T-helper 1 cell (primary cell): ENCODE measurements at places on chromosomes 5 and 9.

GRCh38 chr9:71758785-71759184 lies 9.5 kb downstream of the CEMIP2 start:
- peak; percentile 43 for DNase-seq

- DNase-seq = no peak
These were observed 42.4 kb upstream of the ZBED3 start for GRCh38 chr5:77129391-77129990.

GRCh38 chr5:113897748-113898147 lies 384.3 kb downstream of the YTHDC2 start:
- no peak for DNase-seq

- no peak for DNase-seq
These were observed 838.4 kb upstream of the NUDT12 start for GRCh38 chr5:104400941-104401340.

DNA sequence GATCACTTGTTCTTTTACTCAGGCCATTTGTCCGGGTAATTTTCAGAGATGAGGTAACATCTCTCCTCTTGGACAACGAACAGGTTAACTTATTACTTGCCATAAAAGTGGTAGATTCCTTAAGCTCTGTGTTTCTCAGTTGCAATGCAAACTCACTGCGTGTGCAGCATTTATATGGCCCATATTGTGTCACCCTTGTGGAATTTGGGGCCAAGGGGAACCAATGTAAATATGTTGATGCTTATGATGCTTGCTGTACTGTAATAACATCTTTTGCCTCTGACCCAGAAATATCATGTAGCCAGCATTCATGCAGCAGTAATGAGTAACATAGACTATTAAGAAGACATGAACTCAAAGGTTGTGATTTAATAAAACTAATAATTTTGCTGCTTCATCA lies 175.8 kb downstream of the ADAMTS6 start:
- DNase-seq = no peak

DNA sequence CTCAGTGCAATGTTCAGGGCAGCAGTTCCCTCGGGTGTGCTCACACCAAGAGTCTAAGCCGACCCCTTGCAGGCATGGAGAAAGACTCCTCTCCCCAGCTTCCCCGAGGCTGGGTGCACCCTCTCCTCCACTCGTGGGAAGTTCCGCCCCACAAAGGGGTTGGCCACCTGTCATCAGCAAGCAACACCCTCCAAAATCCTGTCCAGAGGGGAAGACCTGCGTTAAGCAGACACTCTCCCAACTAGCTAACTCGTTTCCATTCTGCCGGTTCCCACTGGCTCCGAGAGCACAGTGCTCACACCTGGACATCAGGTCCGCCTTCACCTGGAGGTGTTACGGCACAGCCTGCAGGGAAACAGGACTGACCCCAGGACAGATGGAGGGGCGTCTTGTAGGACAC lies 117.9 kb upstream of the IRX4 start:
- no peak for DNase-seq

DNA sequence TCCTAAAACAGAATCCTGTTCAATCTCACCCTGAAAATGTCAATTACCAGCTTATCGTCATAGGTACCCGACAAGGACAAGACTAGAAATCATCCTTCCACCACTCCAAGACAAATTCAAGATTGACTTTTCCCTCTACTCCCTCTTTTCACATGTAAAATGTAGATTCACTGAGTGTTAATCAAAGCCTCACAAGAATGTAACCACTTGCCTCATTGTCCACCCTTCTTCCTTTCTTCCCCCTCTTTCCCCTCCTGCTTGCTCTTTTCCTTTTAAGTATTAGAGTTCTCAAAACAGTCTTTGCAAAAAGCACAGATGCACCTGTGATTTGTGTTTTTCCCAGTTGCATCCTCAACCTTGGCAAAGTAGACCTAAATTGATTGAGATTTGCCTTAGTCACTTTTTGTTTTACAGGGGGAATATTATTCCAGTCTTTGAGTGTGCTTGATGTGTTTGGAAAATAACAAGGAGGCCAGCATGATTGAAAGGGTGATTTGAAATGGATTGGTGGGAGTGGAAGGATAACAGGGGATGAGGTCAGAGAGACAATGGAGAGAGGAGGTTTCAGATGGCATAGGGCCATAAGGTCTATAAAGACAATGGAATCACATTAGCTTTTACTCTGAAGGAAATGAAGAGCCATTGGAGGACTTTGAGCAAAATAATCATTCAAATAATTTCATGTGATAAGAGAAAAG lies 231.3 kb upstream of the TYRP1 start:
- no peak for DNase-seq

DNA sequence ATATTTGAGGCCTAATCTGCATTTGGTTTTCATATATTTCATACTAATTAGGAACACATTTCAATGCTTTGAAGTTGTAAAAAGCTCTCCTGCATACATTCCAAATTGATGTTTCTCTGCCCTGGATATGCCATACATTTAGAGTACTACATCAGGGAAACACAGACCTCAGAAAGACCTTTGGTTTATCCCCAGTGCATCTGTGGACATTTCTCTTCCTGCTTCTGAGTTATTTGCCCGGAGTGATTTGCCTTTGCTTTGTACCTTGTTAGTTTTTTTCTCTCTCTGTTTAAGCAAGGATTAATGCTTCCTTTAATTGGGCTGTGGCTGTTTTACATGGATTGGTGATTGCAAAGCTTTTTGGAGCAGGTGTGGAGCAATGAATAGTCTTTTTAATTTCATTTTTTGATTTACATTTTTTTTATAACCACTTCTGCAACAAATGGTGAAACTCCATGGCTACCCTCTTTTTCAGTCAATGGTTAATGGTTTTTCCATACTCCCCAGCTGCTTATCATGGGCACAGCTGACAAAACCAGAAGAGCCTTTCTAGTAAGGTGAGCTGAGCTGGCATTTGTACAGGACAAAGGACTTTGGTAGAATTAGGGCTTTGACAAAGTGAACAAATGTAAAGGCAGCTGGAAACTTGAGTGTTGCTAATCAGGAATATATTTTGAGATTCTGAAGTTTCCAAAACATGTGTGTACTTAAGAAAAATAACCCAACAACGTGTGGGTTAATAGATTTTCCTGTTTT lies 54.2 kb downstream of the ZSWIM6 start:
- no peak for DNase-seq

- no peak for DNase-seq
These were observed 12.2 kb upstream of the S1PR3 start for GRCh38 chr9:88979021-88979420.

DNA sequence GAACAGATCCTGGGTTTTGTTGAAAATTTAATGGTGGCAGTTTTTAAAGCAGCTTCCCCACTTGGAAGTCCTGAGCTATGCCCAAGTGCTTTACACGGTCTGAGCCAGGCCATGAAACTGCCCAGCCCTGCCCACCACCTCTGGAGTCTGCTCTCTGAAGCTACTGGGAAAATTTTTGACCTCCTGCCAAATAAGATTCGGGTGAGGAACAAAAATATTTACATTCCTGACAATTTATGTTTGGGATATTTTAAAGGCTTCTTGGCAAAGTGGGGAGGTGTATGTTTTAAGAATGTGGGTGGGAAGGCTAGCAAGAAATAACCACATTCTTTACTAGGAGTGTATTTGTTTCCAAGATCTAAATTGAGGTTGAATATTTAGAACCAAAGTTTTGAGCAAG lies 50.0 kb downstream of the HACD4 start:
- DNase-seq = no peak

GRCh38 chr9:20551236-20551635 lies 71.1 kb downstream of the MLLT3 start:
- DNase-seq = no peak

DNA sequence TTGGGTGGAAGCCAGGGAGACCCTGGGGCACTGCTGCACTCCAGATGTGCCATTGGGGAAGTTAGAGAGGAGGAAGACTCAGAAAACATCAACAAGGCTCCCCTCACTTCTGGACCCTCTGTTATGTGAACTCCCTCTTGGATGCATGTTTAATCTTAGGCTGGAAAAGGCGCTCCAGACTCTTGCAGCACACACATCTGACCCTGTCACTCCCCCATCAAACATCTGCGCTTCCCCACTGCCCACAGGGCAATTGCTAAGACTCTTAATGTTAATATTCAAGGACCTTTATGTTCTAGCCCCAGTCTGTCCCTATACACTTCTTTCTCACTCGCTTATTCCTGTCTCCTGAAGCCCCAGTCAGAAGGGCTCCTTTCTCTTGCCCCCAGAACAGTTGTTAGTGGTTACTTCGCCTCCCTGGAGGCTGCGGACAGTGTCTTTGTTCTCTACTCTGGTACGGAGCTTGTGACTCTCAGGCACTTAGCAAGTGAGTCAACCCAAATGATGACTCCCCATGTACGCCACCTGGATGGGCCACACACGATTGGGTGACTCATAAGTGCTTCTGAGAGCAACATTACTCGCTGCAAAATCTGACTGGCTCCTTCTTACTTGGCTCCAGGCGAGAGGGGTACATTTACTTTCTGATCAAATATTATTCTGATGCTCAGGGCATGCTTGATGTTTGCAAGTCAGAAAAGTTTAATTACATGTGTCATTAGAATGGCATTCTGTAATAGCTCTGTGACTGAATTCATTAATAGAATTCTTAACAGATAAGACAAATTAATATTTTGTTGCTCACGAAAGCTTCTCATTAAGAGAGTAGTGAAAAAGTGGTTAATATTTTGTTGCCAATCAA lies 193.6 kb downstream of the HSPA4 start:
- no peak for DNase-seq

GRCh38 chr9:110199643-110200042 lies 8.3 kb downstream of the C9orf152 start:
- no peak for DNase-seq

- DNase-seq = peak; percentile 64
These were observed 16.4 kb downstream of the SEMA4D start for GRCh38 chr9:89481538-89481915.

- no peak for DNase-seq
These were observed 62.5 kb upstream of the EPB41L4B start for GRCh38 chr9:109383356-109383755.

GRCh38 chr5:17910318-17910717 lies 276.1 kb downstream of the TAF11L14 start:
- no peak for DNase-seq

GRCh38 chr5:132227485-132228240 lies at the start of gene P4HA2:
Gene P4HA2 (minus strand): TSS chr5:132227853. CDS start chr5:132218626, 9,227 bp downstream.
- no peak for DNase-seq

DNA sequence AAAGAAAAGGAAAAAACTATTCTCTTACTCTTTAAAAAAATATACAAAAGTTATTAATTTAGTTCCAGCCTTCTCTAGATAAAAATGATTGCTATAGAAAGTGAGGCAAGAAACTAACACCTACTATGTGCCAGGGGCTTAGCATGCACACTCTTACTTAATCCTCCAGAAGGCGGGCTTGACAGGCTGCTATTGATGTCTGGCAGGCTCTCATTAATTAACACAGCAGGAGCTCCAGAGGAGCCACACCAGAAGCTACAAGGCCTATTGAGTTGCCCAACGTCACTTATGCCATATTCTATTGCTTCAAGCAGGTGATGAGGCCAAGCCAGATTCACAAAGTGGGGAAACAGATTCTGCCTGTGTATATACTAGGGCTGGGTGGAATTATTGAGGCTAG lies 54.6 kb upstream of the CLINT1 start:
- DNase-seq = no peak

DNA sequence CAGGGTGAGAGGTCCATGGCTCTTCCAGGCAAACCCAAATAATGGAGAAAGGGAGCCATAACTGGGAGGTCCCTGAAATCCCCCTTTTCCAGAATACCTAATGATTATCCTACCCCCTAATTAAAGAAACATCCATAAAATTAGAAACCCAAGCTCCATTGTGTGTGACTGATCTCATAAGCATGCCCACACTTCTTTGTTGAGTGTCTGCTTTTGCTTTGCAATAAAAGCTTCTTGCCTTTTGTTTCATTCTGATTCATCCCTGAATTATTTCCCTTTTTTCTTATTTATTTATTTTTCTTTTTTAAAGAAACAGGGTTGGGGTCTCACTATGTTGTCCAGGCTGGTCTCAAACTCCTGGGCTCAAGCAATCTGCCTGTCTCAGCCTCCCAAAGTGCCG lies 33.1 kb downstream of the BTF3 start:
- no peak for DNase-seq

DNA sequence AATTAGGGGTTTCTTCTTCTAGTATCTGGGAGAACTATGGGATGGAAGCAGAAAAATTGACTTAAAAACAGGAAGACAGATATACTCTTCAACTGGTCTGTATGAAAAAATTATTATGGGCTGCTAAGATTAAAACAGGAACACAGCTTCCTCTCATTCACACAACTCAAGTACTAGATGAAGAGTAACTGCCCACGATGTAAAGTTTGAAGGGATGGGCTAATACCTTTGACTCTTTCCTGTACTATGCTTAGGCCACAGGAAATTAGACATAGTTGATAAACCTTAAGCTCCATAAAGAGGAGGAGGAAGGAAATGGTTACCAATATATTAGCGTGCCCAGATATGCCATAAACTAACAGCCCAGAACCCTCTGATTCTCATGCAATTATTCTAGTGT lies 88.6 kb downstream of the ANKRD31 start:
- DNase-seq = no peak

GRCh38 chr9:86096386-86096785 lies 3.0 kb downstream of the GOLM1 start:
- DNase-seq = no peak

DNA sequence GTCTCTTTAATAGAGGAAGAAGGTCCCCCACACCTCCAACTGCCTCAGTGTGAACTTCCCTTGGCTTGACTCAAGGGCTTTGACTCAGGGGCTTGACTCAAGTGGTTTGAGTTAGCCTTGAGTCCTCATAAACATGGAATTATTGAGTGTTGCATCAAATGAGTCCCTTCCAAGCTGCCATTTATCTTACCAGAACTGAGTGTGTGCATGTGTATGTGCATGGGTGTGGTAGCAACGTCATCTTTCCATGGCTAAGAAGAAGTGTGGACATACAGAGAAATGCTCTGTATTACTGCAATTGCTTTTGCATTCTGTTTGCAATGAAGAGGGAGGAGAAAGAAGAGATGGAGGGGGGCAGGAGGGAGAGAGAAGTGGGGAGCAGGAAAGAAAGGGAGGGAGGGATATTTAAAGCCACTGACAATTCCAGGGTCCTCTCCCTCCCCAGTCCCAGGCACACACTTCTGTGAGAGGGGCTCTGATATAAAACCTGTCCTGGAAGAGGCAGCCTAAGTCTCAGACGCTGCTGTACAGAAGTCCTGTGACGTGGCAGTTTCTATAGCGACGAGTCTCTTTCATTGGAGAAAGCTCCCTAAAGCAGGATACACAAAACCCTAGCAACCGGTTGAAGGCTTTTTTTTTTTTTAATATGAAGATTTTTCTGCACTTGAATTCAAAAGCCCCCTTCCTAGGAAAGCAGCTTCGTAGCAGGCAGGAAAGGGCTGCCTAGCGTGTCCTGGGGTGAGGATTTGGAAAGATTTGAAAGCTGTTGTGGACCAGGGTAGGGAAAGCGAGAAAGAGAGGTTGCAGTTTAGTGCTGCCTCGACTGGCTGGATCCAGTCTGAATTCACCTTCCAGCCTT lies 93.3 kb upstream of the MAP1B start:
- DNase-seq = no peak
